Spinal cord (tissue), 10 donors: ENCODE measurements at places on chromosomes 1 and 21. TPM values are rescaled to one million over a fixed set of nuclear protein-coding genes. Genes with fewer than 3 reads are reported as not detected.

- DNase-seq, result no peak
- H3K27me3 ChIP-seq, result peaks cover 14% of the 10 kb centered on the region
- H3K4me3 ChIP-seq, result no peak overlapping the region
- peaks cover 8% of the 10 kb centered on the region for H3K36me3 ChIP-seq
- H3K4me1 ChIP-seq, result peaks cover 4% of the 10 kb centered on the region
- no peak overlapping the region for H3K27ac ChIP-seq
These were observed 1.6 kb downstream of the RPF1 start for GRCh38 chr1:84480650-84481049.

- no peak overlapping the region for H3K27ac ChIP-seq
- no peak for DNase-seq
- H3K36me3 ChIP-seq, result peaks cover 3% of the 10 kb centered on the region
- H3K4me1 ChIP-seq, result no peaks in the 10 kb centered on the region
- H3K4me3 ChIP-seq, result no peak overlapping the region
These were observed 48.6 kb downstream of the TRAF5 start for GRCh38 chr1:211375146-211375818.

DNA sequence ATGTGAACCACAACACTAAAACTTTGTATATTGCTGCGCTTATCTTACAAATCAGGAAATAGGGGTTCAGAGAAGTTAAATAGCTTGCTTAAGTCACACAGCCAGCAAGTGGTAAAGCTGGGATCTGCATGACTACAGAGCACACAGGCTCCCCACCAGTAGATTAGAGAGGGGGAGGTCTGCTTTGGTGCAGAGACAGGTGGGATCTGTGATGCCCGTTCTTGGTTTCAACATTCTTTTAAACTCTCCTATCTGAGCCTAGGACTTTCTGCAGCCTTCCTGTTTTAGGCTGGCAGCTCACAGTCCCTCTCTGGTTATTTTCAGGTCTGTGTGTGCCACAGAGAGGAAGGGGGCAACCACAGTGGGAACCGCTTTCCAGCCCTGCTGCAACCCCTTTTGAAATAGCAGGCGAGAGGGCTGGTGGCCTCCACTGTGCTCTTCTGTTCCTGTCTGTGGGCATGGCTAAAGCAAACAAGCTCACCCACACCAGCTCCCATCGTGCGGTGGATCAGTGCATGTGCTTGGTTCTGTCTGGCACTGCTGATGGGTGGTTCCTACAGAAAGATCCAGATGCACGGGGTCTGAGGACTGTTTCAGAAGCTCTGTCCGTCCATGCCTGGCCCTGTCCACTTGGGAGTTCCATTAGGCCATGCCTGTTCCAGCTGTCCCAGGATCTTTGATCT lies 1.7 kb upstream of the IL6R start:
- H3K4me1 ChIP-seq, result peaks cover 35% of the 10 kb centered on the region
- no peak overlapping the region for H3K4me3 ChIP-seq
- H3K27ac ChIP-seq, result no peak overlapping the region
- no peak for DNase-seq
- H3K36me3 ChIP-seq, result no peaks in the 10 kb centered on the region

KRTAP19-1 gene
- total RNA-seq, result not detected

GRCh38 chr1:48677306-48678287 lies 99.1 kb downstream of the BEND5 start:
- no peaks in the 10 kb centered on the region for H3K27me3 ChIP-seq
- no peak overlapping the region for H3K4me3 ChIP-seq
- H3K27ac ChIP-seq, result no peak overlapping the region
